ENCODE measurements at places on chromosomes 1 and 21.

GRCh38 chr1:60436186-60436585, 362.6 kb upstream of the C1orf87 start:
- DNase-seq, result no peak

GRCh38 chr1:55053265-55053954, 14.1 kb downstream of the PCSK9 start:
- no peak for DNase-seq

DNA sequence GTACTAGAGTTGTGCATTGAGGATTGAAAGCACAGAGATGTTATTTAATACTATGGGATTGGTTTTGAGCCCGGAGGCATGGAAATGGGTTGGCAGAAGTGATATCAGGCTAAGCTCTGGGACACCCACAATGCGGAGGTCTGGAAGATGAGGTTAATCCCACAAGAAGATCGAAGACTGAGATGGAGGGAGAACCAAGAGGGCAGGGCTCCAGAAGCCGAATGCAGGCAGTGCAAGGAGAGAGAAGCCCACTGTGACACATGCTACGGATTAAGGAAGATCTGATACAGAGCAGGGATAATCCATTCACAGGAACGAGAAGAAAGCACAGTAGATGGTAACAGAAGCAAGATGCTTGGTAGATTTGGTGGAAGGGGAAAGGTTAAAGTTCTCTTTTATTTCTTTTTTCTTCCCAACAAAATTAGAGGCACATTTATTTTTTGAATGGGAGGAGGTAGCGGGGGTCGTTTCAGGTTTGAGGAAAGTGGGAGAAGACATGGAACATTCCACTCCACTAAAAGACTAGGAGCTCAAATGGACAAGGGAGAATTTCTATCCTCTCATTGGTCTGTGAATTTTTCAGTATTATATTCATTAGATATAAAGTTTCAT, 113.2 kb downstream of the NCAM2 start:
- DNase-seq, result no peak

DNA sequence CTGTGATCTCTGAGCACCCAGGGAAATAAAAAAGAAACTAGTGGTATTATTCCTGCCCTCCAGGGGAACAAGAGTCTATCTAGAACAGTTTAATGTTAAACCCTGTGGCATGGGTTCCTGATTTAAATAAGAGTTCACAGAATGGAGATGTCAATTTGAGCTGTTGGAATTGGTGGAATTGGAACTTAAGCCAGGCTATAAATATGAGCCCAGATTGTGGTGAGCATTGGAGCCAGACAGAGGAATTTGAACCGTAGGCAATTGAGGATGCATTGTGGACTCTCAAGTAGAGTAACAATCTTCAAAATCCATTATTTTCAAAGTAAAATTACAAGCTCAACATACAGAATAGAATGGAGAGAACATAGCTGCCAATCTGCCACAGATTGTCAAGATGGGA, 98.2 kb downstream of the NEK7 start:
- no peak for DNase-seq

DNA sequence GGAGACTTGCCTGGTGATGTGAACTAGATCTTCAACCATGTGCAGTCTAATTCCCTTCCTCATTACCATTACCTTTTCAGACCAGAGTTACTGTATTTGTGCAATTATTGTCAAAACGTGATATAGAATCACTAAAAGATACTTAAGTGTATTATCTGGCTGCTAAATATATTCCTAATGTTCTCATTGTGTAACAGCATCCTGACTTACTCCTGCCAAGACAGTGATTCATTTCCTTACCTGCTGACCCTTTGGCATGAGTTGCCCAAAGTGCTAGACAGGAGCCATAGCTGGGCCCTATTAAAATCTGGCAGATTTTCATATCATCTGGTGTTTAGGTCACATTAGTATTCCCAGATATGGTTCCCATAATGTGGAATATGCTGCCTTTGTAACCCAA, 598.3 kb upstream of the CAMK1G start:
- DNase-seq, result no peak

DNA sequence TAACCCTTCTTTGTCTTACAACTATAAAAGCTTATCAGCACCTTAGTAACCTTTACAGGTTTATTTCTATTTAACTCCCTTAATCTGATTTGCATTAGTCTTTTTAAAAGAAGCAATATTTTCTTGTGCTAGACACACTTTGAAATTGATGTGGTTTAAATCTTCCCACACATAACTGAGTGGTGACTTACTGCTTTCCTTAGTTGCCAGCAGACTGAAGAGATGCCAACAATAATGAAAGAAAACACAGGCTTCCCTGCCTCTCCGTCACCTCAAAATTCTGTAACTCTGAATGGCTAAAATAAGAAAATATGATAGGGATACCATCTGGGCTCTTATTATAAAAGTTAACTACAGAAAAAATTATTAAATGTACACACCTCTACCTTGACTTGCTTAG, 196.8 kb downstream of the PTBP2 start:
- DNase-seq, result peak; percentile 43

DNA sequence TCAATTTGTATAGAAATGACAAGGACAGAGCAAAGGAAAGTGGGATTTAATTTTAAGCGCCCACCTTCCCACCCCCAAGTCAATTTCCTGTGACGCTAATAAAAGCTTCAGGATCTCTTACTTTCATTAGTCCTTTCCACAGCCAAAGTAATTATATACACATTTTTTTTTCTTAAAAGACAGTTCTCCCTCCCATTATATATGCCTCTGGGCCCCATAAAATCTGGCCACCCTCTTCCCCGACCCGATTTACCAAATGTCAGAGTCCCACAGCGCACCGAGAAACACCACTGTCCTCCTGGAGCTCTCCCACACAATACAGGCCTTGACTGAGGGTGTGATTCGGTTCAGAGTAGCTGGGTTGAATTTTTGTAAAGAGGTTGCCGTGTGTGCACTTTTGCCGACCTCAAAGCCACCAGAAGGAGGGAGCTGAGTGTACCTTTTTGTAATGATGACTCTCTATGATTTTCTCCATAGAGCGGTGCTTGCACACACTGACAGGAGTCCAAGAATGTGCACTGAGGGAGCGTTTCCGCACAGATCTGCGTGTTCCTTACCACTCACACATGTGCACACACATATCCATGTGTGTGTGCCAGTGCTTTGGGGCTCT, 26.2 kb upstream of the IL10 start:
- DNase-seq, result no peak

DNA sequence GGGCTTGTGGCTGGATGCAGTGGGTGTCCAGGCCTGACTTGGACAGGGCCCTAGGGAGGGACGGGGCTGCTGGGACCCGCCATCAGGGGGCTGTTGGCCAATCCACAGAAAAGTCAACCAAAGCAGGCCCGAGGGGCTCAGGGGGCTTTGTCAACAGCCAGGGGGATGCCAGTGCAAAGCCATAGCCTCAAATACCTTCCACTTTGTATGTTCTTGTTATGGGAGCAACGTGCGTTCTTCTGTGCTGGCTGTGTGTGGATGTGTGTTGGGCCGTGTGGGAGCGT, 35.4 kb upstream of the ARF1 start:
- DNase-seq, result no peak

GRCh38 chr1:183842795-183843144, 37.9 kb downstream of the RGL1 start:
- DNase-seq, result no peak

DNA sequence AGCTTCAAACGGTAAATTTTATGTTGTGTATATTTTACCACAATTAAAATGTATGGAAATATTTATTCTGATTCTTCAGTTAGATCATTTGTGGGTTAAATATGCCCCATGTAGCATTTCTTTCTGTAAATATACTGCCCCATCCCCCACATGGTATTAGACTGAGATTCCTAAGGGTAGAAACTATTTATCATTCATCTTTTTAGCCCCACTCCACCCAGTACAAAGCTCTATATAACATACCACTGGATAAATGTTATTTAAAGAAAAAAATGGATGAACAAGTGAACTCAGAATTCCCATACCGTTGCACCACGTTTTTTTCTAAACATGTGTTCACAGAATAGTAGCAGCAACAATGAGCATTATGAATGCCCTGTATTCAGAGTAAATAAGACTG, 234.0 kb upstream of the IRF2BP2 start:
- DNase-seq, result no peak

DNA sequence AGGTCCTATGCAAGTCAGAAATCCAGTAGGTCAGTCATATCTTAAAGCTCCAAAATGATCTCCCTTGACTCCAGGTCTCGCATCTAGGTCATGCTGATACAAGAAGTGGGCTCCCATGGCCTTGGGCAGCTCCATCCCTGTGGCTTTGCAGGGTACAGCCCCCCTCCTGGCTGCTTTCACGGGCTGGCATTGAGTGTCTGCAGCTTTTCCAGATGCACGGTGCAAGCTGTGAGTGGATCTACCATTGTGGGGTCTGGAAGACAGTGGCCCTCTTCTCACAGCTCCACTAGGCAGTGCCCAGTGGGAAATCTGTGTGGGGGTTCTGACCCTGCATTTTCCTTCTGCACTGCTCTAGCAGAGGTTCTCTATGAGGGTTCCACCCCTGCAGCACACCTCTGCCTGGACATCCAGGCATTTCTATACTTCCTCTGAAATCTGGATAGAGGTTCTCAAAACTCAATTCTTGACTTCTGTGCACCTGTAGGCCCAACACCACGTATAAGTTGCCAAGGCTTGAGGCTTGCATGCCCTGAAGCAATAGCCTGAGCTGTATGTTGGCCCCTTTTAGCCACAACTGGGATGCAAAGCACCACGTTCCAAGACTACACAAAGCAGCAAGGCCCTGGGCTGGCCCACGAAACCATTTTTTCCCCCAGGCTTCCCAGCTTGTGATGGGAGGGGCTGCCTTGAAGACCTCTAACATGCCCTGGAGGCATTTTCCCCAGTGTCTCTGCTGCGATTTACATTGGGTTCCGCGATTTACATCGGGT, 472.7 kb downstream of the NPHP4 start:
- no peak for DNase-seq

DNA sequence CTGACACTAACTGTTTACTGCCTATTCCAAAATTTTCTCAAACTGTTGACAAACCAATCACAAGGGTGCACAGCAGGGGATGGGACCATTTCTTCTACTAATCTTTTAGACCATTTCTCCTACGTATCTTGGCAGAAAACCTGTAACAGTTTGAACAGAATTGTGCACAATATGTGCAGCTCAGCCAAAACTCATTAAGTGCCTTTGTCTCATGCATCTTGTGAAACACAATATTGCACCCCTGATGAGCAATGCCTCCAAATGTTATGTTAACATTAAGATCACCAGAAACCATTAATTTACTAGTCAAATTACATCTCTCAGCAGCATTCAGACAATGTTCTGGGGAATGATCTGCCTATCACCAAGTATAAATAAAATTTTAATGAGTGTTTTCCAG, 247.5 kb downstream of the NRIP1 start:
- no peak for DNase-seq

DNA sequence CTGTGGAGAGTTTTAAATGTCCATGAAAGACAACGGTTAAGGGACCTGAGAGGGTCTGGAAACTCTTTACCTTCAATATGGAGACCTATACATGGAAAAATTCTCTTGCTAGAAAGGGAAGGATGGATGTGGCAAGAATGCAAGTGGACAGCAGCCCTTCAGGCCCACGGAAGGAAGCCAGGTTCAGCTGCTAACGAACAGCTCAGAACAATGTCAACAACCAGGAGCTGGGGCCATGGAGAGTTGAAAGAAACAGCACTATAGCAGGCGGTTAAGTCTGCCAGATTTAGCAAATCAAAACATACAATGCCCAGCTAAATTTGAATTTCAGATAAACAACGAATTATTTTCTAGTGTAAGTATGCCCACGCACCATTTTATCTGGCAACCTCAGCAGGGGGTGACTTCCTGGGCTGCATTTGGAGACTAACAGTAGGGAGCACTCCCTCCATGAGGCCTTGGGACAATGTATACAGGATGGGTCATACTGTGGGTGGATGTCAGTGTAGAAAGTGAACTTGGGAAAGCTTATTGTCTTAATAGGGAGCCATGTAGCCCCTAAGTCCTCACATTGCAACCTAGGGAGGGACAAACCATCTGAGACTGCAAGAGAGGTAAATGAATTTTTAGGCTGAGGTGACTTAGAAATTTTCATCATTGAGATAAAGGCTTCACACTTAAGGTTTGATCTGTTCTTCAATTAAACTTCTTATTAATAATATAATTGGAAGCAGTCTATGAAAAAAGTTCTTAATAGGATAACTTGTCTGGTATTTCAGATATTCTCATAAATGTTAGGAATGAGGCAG, 7.8 kb upstream of the H3-3A start:
- DNase-seq, result no peak

DNA sequence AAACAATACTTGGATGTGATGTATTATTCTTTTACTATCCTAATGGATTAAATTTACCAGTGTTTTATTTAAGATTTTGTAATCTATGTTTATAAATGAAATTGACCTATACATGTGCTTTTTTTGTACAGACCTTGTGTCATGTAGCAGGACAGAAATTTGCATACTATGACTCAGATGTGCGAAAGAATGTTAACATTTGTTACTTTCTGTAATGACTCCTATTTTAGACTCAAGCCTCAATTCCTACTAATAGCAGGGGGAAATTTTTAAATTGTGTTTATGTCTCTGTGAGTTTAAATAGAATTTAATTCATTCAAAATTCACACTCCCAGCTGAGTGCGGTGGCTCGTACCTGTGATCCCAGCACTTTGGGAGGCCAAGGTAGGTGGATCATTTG, 21.8 kb upstream of the RIMKLA start:
- no peak for DNase-seq

- no peak for DNase-seq
Measured at GRCh38 chr21:36194024-36194423, 37.4 kb downstream of the DOP1B start.

GRCh38 chr1:43237121-43237520, 32.7 kb upstream of the TMEM125 start:
- DNase-seq, result no peak
